ENCODE measurements at places on chromosomes 16 and 17. TPM values are rescaled to one million over a fixed set of nuclear protein-coding genes. Genes with fewer than 3 reads are reported as not detected.
A peak's percentile ranks its signal among the peaks of the same experiment; 100 is the strongest.

GRCh38 chr16:14063618-14064581 lies 7.2 kb upstream of the MRTFB start:
- no peak for DNase-seq

GRCh38 chr17:41311111-41311510 lies 2.0 kb upstream of the KRTAP16-1 start:
- no peak for DNase-seq

- DNase-seq = no peak
Observed at GRCh38 chr17:73939806-73940205, 263.7 kb upstream of the RPL38 start.

DNA sequence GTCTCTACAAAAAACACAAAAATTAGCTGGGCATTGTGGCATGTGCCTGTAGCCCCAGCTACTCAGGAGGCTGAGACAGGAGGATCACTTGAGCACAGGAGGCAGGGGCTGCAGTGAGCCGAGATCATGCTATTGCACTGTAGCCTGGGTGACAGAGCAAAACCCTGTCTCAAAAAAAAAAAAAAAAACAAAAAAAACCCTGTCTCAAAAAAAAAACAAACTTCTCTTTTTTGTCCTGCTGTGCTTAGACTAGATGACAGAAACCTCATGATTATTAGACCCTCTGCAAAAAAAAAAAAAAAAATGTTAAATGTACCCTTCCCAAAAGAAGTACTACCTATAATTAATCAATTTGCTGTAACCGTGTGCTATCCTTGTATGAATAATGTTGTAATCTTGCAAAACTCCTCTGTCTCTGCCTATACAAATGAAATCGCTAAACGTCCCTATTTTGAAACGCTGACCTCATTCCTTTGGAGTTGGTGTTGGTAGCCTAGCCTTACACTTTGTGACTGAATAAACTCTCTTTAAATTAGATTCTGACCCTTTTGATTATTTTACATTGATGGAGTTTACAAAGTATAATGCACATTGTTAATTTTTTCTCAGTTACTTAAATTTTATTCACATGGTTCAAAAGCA lies 13.6 kb upstream of the DHRS7B start:
- DNase-seq = no peak

GRCh38 chr17:62300697-62301096 lies 79.7 kb upstream of the EFCAB3 start:
- DNase-seq = no peak

- no peak for DNase-seq
Observed at GRCh38 chr16:24789881-24790280, 55.9 kb upstream of the SLC5A11 start.

DNA sequence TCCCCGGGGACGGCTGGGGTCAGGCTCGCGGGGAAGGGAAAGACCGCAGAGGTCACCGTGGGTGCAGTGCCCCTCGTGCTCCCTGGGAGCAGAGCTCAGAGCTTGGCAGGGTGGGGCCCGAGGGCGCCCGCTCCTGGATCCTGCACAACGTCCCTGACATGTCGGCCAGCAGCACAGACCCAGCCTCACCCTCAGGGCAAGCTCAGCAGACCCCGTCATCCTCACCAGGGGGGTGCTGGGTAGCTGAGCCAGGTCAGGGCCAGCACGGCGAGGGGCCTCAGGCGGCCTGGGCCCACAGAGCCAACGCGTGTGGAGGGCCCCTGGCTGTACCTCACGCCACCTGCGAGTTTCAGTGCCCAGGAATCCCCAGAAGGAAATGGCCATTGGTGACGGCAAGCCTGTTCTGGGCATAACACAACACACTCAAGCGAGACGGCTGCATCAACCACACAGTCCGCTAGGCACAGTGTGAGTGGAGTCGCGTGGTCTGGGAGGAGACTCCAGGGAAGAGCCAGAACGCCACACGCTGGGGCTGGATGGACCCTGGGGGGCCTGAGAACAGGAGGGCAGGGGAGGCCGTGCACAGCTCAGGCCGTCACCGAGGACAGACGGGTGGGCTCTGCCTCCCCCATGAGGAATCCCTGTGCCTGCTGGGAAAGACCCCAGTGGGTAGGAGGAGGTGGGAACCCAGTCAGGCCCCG lies 60.3 kb downstream of the ZNF778 start:
- no peak for DNase-seq

DNA sequence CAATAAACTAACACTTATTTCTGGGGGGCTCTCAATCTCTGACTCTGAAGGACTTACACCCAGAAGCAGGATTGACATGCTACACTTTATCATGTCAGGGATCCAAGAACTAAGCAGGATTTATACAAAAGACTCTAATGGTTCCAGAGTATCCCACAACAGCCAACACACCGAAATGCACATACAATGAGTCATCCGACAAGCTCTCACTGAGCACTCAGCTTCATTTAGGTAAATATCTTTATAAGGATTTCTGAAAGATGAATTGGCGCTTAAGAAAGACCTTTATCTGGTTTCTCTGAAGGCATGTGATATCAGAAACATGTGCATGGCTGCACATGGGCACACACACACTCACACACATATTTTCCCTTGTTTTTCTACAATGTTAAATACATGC lies 77.2 kb downstream of the TOX3 start:
- DNase-seq = no peak

GRCh38 chr16:11386791-11387546 lies 41.7 kb downstream of the RMI2 start:
- no peak for DNase-seq

GRCh38 chr17:65589321-65589720 lies 27.9 kb upstream of the AXIN2 start:
- DNase-seq = no peak

DNA sequence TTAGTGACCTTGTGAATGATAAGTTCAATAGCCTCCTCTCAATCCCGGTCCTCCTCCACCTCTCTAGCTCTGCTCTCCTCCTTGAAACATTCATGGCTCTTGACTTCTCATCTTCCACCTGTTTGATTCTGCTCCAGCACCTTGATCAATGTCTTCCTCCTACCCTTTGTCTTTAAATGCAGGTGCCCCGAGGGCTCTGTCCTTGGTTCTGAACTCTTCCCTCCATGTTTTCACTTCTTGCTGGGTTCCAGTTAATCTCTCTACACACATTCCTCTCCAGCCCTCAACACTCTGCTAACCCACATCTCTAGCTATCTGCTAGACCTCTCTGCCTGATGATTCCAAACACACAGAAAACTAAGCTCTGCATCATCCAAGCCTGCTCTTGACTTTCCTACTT lies 13.4 kb downstream of the CD300E start:
- no peak for DNase-seq

DNA sequence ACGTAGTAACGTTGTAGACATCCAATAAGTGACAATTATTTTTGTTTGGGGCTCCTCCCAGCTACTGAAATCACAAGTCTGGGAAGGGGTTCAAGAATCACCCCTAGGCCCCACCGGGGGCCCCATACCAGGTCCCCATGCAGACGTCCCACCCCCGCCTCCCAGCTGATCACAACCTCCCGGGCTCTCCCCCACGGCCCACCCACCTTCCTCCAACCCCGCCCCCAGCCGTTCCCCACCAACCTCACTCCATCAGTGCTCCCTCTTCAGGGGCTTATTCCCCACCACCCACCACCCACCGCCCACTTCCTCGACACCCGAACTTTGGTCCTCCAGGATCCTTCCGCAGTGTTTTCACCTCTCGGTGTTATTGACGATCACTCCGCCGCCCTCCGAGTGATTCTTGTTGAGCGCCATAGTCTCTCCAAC lies 240 bp downstream of the WBP2 start:
- no peak for DNase-seq

- no peak for DNase-seq
Observed at GRCh38 chr16:68715471-68715870, 21.6 kb upstream of the CDH1 start.

GRCh38 chr17:22268214-22268911 lies 576.0 kb downstream of the KCNJ18 start:
- no peak for DNase-seq

DNA sequence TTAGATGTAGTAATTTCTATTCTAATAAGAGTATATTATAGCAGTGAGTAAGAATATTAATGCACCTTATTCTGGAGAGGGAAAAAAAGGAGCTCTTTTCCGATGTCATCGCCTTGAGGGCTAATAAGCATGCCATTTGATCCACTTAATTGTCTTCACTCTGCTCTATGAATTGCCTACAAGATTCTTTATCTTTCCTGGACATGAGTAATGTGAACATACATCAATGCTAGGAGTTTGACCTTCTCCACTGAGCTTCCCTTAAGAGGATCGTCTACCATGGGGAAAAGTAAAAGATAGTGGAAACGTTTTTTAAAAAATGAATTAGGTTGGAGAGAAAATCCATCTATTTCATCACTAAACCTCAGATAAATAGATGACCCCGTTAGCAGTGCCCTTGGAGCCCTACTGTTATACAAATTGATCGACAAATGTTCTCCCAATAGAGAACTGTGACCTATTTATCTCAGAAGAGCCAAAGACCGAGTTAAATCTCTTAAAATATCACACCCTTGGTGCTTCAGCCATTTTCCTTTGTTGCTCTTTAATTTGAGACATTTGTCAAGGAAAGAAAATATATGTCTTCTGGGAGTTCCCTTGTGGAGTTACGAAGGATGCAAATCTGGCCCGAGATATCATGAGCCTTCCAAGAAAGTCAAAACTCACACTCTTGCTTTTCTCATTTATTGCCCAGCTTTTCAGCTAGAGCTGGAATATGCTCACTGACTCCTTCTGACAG lies 898.5 kb downstream of the KCNJ2 start:
- DNase-seq = no peak

DNA sequence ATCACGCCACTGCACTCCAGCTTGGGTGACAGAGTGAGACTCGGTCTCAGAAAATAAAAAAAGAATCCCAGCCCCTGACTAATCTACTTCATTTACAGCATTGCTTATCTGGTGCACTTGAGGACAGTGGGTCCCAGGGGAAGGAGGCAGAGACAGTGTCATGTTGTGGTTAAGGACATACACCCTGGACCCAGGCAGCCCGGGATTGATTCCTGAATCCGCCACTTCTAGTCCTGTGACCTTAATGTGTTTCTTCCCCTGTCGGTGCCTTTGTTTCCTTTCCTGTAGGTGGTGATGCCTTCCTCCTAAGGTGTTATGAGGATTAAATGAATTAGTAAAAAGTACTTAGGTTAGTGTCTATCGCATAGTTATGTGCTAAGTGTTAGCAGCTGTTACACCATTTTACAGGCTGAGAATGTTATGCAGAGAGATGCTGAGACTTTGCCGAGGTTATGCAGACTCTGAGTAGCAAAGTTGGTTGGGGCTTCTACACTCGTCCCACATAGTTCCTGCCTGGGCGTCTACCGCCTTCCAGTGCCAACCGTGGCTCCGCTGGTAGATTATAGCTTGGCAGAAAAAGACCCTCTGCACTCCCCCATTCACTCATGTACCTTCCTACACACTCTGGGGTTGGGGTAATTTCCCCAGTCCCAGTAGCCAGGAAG lies 74.8 kb downstream of the RAB11FIP4 start:
- DNase-seq = no peak

DNA sequence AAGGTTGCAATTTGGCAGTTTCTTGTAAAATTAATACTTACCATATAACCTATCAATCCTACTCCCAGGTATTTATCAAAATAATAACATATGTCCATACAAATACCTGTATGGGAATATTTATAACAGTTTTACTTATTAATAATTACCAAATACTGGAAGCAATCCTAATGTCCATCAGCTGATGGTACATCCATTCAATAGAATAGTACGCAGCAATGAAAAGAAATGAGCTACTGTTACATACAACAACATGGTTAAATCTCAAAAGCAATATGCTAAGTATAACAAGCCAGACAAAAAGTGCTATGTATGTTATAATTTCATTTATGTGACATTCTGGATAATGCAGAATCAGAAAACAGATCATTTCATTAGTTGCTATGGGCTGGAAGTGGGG lies 1.2 kb downstream of the HYDIN start:
- DNase-seq = no peak

- no peak for DNase-seq
Observed at GRCh38 chr17:6712854-6713129, 377 bp downstream of the SLC13A5 start.

- no peak for DNase-seq
Observed at GRCh38 chr16:85329059-85329812, 217.0 kb upstream of the CIBAR2 start.

DNA sequence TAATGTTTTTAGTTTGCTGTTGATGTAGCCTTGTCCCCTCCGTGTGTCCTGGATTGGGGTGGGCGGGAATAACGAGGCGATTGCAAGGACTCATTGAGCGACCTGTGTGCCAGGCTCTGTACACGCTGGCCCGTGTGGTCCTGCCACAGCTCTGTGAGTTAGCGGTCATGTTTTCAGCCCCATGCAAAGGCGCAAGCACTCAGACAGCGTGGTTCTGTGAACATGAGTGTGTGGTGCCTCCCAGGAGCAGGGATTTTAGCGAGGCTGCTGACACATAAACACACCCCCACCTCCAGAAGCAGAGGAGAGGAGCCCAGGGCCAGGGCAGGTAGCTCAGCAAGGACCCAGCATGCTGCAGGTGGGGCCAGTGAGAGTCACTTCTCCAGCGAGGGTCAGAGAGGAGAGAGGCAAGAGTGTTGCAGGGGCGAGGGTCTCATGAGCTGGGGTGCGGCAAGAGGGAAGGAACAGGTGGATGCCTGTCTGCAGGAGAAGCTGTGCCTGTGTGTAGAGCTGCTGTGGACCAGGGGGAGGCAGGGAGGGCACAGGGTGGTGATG lies 115.3 kb downstream of the OR1D5 start:
- DNase-seq = no peak

DNA sequence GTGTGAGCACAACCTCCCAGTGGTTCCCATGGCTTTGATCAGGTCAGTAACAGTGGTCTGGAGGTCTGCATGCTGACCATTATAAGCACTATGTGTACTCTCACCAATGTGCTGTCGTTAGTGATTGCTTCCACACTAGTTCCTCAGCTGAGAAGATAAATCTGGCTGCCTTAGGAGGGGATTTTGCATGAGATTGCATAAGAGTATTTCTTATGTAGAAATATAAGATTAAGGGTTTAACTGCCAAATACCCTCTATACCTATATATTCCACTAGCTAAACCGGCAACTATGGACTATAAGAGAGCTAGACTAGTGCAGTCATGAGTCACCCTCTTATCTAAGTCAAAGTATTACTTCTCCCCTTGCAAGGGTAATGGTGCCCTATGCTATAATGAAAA lies 580.2 kb downstream of the CDH11 start:
- DNase-seq = no peak

DNA sequence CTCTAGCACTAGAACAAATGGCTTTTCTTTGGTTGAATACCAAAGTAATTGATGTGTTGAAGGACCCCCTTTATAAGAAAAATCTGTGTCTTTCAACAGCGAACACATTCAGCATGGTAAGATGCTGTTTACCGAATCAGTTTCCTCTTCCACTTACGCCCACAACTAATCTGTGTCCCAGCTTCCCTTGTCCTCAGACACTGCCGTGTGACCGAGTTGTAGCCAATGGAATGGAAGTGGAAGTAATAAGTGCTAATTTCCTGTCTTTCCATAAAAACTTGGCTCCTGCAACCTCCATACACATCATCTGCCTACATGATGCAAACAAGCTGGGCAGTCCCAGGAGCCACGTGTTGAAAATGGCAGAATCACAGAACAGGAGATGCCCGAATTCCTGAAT lies 10.4 kb downstream of the CDIPT start:
- DNase-seq = peak; percentile 39

GRCh38 chr17:50533185-50533584 lies 650 bp downstream of the EPN3 start:
- no peak for DNase-seq

- DNase-seq = no peak
Observed at GRCh38 chr17:31404028-31404949, 12.8 kb downstream of the RAB11FIP4 start.

Gene NAE1
- 49.1 TPM for total RNA-seq

Gene RPTOR
- total RNA-seq = 25.1 TPM

Gene PLA2G10
- not detected for total RNA-seq

Gene MILR1
- 6.0 TPM for total RNA-seq

Gene RHOT1
- total RNA-seq = 27.0 TPM

Gene TSNAXIP1
- 0.39 TPM for total RNA-seq

Gene OR3A3
- not detected for total RNA-seq

Data from glomerular endothelial cell (primary cell).